ENCODE measurements at places on chromosomes 3 and 15.

GRCh38 chr3:112871735-112872134 lies 25.1 kb upstream of the CD200R1L start:
- DNase-seq = no peak

DNA sequence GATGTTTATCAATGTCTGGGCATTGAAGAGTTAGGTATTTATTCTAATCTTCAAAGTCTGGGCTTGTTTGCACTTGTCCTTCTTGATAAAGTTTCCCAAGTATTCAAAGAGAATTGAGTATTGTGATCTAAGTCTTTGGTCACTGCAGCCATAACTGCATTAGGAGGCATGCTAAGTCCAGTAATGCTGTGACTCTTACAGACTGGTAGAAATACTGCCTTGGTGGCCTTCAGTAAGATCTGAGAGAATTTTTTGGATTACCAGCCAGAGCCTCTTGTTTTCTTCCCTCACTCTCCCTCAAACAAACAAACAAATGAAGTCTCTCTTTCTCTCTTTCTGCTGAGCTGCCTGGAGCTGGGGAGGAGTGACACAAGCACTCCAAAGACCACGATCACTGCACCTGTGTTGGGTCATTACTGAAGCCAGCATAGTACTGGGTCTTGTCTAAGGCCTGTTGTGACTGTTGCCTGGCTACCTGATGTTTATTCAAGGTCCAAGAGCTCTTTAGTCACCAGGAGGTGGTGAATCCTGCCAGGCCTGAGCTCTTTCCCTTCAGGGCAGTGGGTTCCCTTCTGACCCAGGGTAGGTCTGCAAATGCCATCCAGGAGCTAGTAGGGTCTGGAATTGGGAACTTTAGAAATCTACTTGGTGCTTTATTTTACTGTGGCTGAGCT lies 14.8 kb upstream of the RBP2 start:
- no peak for DNase-seq

- DNase-seq = no peak
These were observed 412.7 kb downstream of the ERC2 start for GRCh38 chr3:56055546-56055945.

- no peak for DNase-seq
These were observed 3.3 kb downstream of the TMEM115 start for GRCh38 chr3:50355829-50356552.

GRCh38 chr3:150014782-150015181 lies 44.1 kb upstream of the PFN2 start:
- no peak for DNase-seq

GRCh38 chr3:196694941-196695848 lies 16.9 kb downstream of the CEP19 start:
- DNase-seq = no peak

DNA sequence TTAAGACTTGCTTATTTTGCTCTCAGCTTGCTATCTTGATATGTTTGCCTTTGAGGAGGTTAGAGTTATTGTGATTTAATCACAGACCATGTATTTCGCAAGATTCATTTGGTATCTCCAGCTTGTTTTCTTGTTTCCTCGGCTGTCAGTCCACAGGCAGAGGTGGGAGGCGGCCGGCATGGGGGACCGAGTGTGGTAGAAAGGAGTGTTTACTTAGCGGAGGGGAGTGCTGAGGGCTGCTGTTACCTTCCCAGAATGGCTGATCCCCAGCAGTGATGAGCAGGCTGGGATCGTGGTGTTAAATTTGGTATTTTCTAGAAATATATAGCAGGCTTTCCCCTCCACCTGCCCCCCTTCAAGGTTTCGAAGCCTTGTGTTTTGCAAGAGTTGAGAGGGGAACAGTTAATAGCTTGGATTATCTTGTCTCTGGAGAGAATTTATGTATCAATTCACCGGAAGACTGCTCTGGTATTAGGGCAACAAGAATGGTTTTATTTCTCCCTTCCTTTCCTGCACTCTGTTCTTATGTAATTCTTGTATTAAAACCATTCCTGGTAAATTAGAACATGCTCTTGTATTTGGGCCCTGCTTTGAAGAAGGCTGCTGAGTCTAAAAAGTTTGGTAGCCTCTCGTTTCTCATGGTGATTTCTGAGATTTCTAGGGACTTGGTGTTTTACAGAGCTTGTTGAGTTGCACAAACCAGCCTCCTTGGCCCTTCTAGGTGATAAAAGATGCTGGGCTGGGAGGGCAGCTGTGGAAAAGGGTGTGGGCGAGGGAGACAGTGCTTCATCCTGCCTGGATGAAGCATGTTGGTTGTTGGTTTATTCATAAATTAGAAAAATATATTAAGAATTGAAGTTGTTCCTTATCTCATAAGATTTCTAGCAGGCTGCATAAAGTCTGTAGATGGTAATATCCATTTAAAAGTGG lies 151.4 kb downstream of the IGF1R start:
- peak; percentile 41 for DNase-seq

DNA sequence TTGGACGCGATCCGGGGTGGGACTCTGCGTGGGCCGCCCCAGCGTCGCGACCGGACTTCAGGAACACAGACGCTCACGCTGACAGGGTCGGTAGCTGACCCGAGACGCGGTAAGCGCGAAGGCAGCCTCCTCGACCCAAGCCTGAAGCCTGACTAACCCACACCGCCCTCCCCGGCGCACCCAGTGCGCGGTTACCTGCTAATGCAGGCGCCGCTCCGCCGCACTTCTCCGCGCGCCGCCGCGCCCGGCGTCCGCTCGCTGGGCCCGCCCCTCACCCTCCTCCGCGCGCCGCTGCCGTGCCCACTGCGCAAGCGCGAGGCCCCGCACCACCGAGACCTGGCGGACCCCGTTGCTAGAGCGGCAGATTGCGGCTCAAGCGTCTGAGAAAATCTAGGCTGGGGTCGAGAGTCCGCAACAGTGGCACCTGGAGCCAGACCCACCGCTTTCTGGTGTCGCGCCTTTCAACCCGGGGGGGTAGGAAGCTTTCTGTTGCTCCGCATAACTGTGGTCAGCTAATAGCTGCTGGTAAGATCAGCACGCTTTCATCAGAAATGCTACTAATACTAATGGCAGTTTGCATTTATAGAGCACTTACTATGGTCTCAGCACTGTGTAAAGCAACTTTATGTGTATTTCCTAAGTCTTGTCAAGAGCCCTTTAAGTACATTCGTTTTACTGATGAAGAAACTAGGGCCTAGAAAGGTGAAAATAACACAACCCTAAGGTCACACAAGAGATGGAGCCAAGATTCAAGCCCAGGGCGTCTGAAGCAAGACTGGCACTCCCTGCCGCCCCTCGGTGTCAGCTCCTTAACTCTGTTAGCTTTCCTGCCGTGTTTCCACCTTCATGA lies at the start of gene TBCCD1:
TBCCD1 (minus strand) TSS at position 268 of the 850 bp plus-strand sequence. CDS start 3,010 bp downstream, outside the sequence.
- peak; percentile 94 for DNase-seq

All from colonic mucosa (tissue), 4 donors.